Stimulated activated CD8-positive, alpha-beta memory T cell treated with anti-CD3 and anti-CD28 coated beads, Interleukin-2, amount 100 ng/mL, for 1 hour (primary cell): ENCODE measurements at places on chromosomes 4 and X.

GRCh38 chrX:13298836-13299235, 21.0 kb downstream of the ATXN3L start:
- no peak for DNase-seq

GRCh38 chr4:104352211-104352610, 142.5 kb downstream of the CXXC4 start:
- no peak for DNase-seq

- no peak for DNase-seq
Observed at GRCh38 chrX:153465691-153466380, 4.5 kb downstream of the HAUS7 start.

- no peak for DNase-seq
Observed at GRCh38 chr4:119570401-119570800, 58.2 kb downstream of the PDE5A start.

DNA sequence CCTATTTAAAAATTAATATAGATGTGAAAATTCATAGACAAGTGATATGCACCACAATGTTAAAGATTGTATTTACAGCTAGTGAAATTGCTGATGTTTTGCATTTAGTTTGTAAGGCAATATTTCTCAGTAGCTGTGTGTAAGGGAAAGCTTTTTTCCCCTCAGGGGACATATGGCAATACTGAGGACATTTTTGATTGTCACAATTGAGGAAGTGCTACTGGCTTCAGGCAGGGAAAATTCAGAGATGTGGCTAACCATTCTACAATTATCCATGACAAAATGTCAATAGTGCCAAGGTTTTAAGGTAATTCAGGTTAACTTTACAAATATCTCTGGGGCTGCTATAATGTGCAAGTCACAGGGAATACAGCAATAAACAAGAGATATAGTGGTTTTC, 66.1 kb upstream of the IL15 start:
- DNase-seq, result no peak

- DNase-seq, result no peak
Observed at GRCh38 chr4:58265734-58266133, 1155.5 kb upstream of the IGFBP7 start.

DNA sequence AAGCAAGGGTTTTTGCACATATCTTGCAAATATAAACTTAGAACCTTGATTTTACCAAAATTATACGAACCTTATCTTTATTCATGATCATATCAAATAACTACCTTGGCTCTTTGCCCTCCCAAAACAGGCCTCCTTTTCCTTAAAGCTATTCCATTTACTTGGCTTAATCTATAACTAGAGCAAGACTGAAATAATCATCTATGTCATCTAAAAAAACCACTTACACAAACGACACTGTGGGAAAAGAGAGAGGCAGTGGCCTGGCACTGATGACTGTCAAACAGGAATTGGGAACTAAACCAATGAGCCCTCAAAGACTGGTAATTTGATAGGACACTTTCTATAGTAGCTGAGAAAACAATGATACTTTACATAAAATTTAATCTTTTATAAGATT, 11.7 kb upstream of the PTPN13 start:
- no peak for DNase-seq
